ENCODE measurements at places on chromosomes 6 and 20.

- no peak for DNase-seq
Measured at GRCh38 chr6:106250953-106251352, 74.6 kb downstream of the ATG5 start.

DNA sequence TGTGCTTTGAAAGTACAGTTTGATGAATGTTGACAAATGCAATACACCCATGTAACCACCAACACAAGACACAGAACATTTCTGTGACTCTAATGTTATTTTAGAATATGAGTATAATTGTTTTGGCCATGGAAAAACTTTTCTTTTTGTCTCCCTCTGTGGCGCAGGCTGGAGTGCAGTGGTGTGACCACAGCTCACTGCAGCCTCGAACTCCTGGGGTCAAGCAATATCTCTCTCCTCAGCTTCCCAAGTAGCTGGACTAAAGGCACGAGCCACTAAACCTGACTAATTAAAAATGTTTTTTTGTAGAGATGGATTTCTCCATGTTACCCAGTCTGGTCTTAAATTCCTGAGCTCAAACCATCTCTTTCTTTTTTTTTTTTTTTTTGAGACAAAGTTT is 20.3 kb upstream of the BCAS4 start:
- DNase-seq, result no peak

- DNase-seq, result no peak
Measured at GRCh38 chr6:7432391-7433120, 42.9 kb downstream of the RIOK1 start.

- DNase-seq, result no peak
Measured at GRCh38 chr6:154229786-154230185, 126.8 kb downstream of the IPCEF1 start.

DNA sequence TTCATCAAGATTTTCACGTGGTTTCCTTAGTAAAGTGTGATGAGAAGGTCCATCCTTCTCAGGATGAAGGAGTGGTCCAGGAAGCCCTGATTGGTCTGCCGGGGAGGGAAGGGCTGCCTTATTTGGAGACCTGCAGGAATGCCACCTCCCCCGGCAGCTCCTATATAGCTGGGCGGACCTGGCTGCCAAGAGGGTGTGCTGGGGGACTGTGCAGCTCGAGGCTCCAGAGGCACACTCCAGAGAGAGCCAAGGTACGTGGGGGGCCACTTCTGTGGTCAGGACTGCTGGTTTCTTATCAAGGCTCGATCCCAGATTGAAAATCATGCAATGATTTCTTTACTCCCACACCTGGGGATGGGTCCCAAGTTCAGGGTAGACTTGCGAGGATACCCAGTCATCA is at the start of gene PRND:
Gene PRND (plus strand): TSS at position 191 of the 400 bp plus-strand sequence. CDS start 2,643 bp downstream, outside the sequence.
- DNase-seq, result no peak

Measured in DMS53 (cell line).